NCI-H2171 (cell line): ENCODE measurements at places on chromosomes 6 and 20.

DNA sequence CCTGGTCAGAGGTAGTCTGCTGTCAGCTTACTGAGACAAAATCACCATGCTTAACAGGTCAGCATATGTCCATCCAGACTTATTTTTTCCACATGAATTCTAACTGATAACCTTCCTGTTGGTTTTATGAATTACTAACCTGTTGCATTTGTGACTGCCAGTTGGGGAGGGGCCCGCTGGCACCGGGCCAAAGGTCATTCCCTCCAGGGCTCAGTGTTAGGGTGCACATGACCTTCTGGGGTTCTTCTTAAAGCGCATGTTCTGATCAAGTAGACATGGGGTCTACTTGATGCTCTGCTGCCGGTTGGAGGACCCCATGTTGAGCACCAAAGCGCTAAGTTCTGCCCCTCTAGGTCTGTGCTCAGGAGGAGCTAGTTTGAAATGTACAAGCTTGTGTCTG is 15.6 kb downstream of the DUSP22 start:
- no peak for DNase-seq

GRCh38 chr6:74870403-74870802 is 335.4 kb downstream of the COL12A1 start:
- DNase-seq: no peak

DNA sequence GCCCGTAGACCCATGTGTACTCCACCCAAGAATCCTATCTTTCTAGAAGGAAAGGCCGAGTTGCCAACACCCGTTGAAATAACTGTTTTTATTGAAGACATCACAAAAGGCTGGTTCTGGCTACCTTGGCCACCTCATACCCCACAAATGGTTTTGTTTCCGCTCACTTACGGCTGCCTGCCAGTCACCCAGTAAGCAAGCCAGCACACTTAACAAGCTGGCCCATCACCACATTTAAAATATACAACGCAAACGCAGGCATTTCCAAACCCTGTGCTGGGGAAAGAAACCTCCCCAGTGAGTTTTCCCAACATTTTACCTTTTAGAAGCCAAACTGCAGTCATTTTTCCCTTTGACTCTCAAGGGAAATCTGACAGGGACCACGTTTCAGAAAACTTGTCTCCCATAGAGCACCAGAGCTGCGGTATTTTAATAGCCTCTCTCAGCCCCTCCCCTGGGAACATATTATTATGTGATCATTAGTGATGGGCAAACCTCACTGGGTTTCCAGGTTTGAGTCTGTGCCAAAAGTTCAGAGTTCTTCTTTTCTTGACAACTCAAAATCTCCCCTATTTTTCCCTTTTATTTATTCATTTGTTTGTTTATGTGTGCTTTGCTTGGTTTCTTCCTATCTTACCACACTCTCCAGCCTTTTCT is 36.7 kb upstream of the BMP2 start:
- no peak for DNase-seq

DNA sequence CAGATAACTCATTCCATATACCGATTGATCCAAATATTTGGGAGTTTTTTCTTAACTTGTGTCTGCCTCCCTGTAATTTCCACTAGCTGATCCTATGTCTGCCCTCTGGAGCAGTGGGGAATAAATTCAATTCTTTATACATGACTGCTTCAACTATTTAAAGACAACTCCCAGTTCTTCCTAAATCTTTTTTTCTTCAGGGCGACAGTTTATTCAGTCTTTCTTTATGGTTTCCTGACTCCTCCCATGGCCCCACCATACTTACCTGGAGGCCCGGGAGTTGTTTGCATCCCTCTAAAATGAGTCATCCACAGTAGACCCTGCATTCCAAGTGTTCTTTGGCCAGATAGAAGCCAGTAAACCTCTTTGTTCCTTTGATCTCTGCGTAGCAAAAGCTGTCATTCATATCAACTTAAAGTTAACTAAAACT is 73.6 kb downstream of the LCA5 start:
- DNase-seq: no peak

- DNase-seq: no peak
Measured at GRCh38 chr6:66717801-66718200, 1010.8 kb upstream of the EYS start.

- DNase-seq: no peak
Measured at GRCh38 chr6:15535495-15536197, 127.2 kb downstream of the DTNBP1 start.

DNA sequence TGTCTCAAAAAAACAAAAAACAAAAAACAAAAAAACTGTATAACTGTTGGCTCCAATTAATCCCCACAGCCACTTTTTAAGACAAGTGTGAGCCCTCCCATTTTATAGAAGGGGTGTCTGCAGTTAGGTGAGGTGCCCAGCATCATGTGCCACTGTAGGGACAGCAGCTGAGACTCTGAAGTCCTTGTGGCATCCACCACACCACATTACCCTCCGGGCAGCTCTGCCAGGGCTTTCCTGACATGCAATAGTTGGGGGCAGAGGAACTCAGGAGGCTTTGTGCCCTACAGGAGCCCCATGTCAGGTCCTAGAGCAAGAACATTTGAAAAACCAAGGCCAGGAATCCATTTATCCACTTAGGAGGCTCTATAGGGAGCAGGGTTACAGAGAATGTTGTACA is 17.3 kb downstream of the PKIG start:
- DNase-seq: no peak
